ENCODE measurements at places on chromosomes 7 and 10. TPM values are rescaled to one million over a fixed set of nuclear protein-coding genes. Genes with fewer than 3 reads are reported as not detected.

The TSPAN33 gene
- total RNA-seq, result 13.6 TPM

The DGKB gene
- total RNA-seq, result 29.4 TPM

The PRRT4 gene
- total RNA-seq, result 6.5 TPM

The RHOBTB1 gene
- 26.4 TPM for total RNA-seq

The COL28A1 gene
- total RNA-seq, result 6.2 TPM

The POU6F2 gene
- 1.00 TPM for total RNA-seq

The PILRA gene
- total RNA-seq, result 3.3 TPM

The NCF1 gene
- total RNA-seq, result 0.18 TPM

The DOCK4 gene
- 99.4 TPM for total RNA-seq

The OR2A7 gene
- total RNA-seq, result 0.91 TPM

The ZRANB1 gene
- 45.7 TPM for total RNA-seq

The SLC16A9 gene
- total RNA-seq, result 19.9 TPM

The CFAP70 gene
- 3.6 TPM for total RNA-seq

The GIMAP5 gene
- total RNA-seq, result 3.8 TPM

The BLVRA gene
- total RNA-seq, result 8.9 TPM

The TUBB8 gene
- not detected for total RNA-seq

The CRYGN gene
- not detected for total RNA-seq

The TEX47 gene
- total RNA-seq, result not detected

The ZNF727 gene
- total RNA-seq, result 0.18 TPM

The EPO gene
- total RNA-seq, result not detected

The MACROH2A2 gene
- 44.8 TPM for total RNA-seq

The PLEKHS1 gene
- total RNA-seq, result not detected

The SLC39A12 gene
- total RNA-seq, result 0.54 TPM

The SFTPA1 gene
- total RNA-seq, result 4.4 TPM

The MUC12 gene
- 0.18 TPM for total RNA-seq
